ENCODE measurements at places on chromosomes 7 and 10. TPM values are rescaled to one million over a fixed set of nuclear protein-coding genes. Genes with fewer than 3 reads are reported as not detected.

The SH2D4B gene
- total RNA-seq = 0.23 TPM

DNA sequence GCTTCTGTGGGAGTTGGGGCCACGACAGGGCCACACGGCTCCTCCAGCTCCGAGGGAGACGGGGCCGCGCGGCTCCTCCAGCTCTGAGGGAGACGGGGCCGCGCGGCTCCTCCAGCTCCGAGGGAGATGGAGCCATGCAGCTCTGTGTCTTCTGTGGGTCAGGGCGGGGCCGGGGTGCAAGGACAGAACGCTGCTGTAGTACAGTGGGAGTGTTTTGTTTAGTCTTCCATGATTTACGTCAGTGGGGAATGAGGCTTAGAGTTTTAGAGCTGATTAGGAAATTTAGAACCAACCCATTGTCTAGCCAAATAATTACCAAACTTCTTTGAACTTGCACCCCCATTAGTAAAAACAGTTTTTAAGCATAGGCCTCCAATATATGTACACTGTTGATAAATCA lies 32.9 kb upstream of the PRKAR1B start:
- peaks cover 6% of the 10 kb centered on the region for H3K27me3 ChIP-seq
- H3K4me3 ChIP-seq = no peak overlapping the region
- H3K4me1 ChIP-seq = peaks cover 18% of the 10 kb centered on the region
- no peak overlapping the region for H3K27ac ChIP-seq
- H3K36me3 ChIP-seq = peaks cover 36% of the 10 kb centered on the region

DNA sequence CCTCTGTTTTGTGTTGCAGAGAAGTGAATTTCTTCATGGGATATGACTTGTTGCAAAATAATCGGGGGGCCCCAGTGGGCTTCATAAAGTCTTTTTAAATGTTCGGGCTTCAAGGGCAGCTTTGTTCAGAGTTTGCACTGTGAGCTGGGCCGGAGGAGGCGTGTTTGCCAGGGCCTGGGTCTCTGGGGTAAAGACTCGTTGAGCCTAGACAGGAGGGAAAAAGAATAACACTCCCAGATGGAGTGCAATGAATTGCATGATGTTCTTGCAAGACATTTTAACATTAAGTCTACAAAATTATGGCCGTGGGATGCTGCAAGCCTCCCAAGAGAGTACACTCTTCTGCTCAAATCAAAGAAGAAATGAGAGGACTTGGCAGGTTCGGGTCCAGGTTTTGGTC lies 23.6 kb downstream of the BMPER start:
- no peaks in the 10 kb centered on the region for H3K36me3 ChIP-seq
- no peaks in the 10 kb centered on the region for H3K27me3 ChIP-seq
- DNase-seq = no peak
- H3K4me1 ChIP-seq = peaks cover 4% of the 10 kb centered on the region
- no peak overlapping the region for H3K27ac ChIP-seq

GRCh38 chr7:114988026-114988425 lies 66.1 kb downstream of the MDFIC start:
- H3K27me3 ChIP-seq = peaks cover 2% of the 10 kb centered on the region
- H3K4me1 ChIP-seq = no peaks in the 10 kb centered on the region
- no peak for DNase-seq

GRCh38 chr10:128808921-128809440 lies 658.1 kb upstream of the MGMT start:
- DNase-seq = no peak
- no peaks in the 10 kb centered on the region for H3K36me3 ChIP-seq
- no peaks in the 10 kb centered on the region for H3K4me1 ChIP-seq
- no peak overlapping the region for H3K27ac ChIP-seq

DNA sequence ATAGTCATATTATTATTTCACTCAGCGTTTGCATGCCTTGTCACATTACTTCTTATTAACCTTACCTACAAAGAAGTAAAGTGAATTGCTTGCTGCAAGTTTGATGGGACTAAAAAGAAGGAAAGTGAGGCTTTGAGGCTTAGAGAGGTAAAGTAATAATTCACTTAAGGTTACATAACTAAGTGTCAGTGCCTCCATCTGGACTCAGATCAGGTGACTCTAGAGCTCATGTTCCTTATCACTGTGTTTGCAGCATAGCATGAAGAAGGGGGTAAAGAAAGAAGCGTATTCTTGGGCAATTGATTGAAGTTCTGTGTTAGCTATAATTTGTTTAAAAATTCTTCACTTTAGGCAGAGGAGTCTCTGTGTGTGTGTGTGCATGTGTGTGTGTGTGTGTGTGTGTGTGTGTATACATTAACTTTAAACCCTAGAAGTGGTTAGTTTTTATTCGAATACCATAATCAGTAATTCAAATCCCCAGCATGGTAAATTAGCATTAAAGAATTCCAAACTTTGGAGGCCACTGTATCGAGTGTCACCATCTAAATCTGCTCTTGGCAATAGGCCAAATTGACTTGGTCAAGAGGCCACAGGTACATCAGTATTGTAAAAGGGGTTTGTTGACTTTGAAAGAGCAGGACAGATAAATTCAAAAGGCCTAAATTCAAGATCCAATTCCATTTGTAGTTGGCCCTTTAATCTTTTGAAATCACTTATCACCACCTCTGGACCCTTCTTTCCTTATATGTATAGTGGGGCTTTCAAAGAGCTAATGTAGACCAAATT lies 2.2 kb upstream of the PON3 start:
- no peak overlapping the region for H3K27ac ChIP-seq

GRCh38 chr7:143503261-143503660 lies 25.6 kb downstream of the TAS2R41 start:
- no peak overlapping the region for H3K27ac ChIP-seq
- H3K36me3 ChIP-seq = no peaks in the 10 kb centered on the region
- no peak for DNase-seq
- peaks cover 12% of the 10 kb centered on the region for H3K4me1 ChIP-seq
- H3K4me3 ChIP-seq = no peak overlapping the region
- H3K27me3 ChIP-seq = peaks cover 3% of the 10 kb centered on the region

GRCh38 chr10:121104476-121105111 lies 253.4 kb downstream of the WDR11 start:
- no peak overlapping the region for H3K27ac ChIP-seq
- no peaks in the 10 kb centered on the region for H3K36me3 ChIP-seq
- H3K27me3 ChIP-seq = no peaks in the 10 kb centered on the region
- H3K4me1 ChIP-seq = no peaks in the 10 kb centered on the region
- no peak for DNase-seq

- H3K27me3 ChIP-seq = no peaks in the 10 kb centered on the region
- H3K4me3 ChIP-seq = no peak overlapping the region
- no peaks in the 10 kb centered on the region for H3K4me1 ChIP-seq
- no peak overlapping the region for H3K27ac ChIP-seq
These were observed 26.5 kb upstream of the CC2D2B start for GRCh38 chr10:95881316-95881715.

GRCh38 chr10:119210633-119211032 lies 3.3 kb downstream of the GRK5 start:
- no peak overlapping the region for H3K27ac ChIP-seq
- H3K27me3 ChIP-seq = peaks cover 10% of the 10 kb centered on the region
- peaks cover 69% of the 10 kb centered on the region for H3K4me1 ChIP-seq
- DNase-seq = no peak
- H3K4me3 ChIP-seq = peak overlapping the region; percentile 85
- peaks cover 40% of the 10 kb centered on the region for H3K36me3 ChIP-seq

Data from endothelial cell (in vitro differentiated cells).